ENCODE measurements at places on chromosomes 7 and 10. TPM values are rescaled to one million over a fixed set of nuclear protein-coding genes. Genes with fewer than 3 reads are reported as not detected.

DNAJC12 gene
- 0.90 TPM for total RNA-seq

ZPBP gene
- not detected for total RNA-seq

GRID2IP gene
- total RNA-seq = 1.7 TPM

- DNase-seq = peak; percentile 52
These were observed 1110.8 kb upstream of the POT1 start for GRCh38 chr7:126040114-126041045.

DNA sequence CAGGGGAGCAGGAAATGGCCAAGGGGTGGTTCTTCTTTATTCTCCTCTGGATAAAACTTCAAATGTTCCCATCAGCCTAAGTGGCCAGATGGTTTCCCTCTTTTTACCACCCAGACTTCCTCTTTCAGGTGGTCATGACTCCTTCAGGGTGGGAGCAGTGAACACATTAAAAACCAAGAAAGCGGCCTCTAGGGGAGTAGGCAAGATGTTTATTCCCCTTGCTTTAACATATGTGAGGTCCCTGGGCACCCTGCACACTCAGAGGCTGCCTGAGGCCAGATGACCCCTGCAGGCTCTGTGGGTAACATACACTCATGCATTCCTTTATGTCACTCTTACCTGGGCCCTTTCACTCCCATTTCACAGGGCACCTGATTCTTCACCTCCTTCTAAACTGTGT, 357.4 kb downstream of the ABCA13 start:
- DNase-seq = peak; percentile 51

DNA sequence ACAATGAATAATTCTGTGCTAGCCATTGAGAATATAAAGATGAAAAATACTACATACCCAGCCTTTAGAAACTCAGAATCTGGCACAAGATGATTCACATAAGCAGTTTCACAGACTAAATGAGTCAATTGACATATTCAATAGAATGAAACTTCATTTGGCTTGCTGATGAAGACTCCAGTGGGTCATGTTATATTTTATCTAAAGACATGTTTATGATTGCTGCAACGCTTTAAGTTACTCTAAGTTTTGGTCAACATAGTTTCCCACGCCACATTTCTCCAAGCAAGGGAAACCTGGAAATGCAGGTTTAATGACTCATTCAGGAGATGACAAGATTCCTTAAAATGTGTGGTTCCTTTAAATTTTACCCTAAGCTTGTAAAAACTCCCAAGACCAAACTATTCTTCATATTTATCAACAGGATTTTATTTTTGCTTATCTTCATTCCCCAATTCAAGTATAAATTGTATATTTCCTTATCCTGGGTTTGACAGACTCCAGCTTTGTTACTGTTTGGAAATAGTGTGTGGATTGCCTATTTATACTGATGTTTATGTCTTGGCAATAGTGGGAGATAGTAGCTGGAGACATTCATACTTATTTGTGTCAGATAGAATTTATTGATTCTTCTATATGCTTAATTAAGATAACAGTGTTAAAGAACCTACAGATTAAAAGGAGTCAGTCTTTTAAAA, 6.6 kb downstream of the SEMA3A start:
- DNase-seq = no peak

- DNase-seq = no peak
These were observed 47.8 kb downstream of the SLC35G1 start for GRCh38 chr10:93941606-93942005.

DNA sequence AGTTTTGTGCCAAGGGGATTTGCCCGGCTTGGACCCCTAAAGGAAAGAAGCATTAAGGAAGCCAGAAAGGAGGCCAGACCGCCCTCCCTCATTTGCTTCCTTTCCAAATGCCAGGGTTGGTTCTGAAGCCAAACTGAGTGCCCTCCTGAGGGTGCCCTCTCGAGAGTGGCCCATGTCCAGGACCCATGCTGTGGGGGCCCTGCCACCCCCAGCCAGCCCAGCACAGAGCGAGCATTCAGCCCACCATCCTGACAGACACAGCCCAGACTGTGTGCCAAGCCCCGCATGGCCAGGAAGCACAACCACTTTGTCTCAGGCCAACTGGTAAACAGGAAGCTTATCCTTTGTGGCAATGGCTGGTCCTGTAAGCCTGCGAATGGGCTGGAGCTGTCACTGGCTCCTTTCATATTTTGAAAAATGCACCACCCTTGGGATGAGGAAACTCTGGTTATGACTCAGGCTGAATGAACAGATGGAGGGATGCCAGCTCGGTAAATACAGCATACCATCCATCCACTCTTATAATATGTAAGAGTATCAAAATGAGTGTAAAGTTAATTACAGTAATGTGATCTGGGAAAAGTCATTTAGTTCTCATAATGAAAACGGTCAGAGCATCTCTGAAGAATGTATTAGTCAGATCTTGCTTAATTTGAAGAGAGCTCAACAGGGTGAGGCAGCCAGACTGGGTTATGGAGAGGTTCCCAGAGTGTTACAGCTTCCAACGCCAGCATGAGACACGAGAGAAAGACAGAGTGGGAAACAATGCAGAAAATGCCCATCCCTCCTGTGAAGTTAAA, 65.0 kb downstream of the STK17A start:
- no peak for DNase-seq

DNA sequence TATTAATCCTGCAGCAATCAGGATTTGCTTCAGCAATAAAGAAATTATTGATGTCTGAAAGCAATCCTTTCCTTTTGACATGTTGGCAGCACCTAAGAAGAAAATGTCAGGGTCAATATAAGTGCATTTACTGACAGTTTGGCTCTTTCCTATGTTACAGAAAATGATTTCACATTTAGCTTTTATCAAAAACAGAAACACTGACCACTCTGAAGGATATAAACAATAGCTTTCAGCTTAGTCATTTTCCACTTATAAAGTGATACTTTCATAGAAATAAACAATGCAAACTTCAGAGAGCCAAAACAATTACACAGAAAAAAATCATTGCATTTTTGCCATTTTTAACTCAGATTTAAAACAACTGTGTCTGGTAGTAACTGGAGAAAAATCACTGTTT, 325.6 kb upstream of the KAT6B start:
- no peak for DNase-seq
